ENCODE measurements at places on chromosomes 7 and 10.

DNA sequence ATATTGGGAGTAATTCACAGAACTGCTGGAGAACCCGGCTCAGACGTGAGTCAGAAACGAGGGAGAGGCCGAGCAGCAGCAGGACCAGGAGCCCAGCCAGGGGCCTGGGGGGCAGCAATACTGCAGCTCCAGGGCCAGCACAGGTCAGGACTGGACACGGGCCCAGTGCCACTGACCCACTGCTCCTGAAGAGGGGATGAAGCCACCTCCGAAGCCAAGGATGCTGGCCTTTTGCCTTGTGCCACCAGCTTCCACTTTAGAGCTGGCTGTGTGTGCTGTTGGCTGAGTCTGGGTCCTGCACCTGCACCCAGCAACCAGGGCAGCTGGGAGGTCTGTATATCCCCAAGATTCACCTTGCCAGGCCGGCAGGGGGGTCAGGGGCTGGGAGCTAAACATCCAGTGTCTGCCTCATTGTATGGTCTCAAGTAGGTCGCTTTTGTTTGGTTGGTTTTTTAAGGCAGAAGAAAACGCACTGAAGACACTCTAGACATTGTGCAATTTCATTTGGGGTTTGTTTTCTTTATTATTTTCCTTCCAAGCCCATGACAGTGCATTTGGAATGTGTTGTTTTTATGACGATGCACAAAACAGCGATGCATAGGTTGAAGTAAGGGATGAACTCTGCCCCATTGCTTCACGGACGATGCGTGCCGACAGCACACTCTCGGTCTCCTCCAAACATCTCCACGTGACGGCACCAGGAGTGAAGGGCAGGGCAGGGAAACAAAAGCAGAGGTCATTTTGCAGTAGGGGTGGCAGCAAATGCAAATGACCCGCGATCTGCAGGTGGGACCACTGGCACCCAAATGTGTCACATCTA, 27.7 kb upstream of the INSIG1 start:
- no peak for DNase-seq

DNA sequence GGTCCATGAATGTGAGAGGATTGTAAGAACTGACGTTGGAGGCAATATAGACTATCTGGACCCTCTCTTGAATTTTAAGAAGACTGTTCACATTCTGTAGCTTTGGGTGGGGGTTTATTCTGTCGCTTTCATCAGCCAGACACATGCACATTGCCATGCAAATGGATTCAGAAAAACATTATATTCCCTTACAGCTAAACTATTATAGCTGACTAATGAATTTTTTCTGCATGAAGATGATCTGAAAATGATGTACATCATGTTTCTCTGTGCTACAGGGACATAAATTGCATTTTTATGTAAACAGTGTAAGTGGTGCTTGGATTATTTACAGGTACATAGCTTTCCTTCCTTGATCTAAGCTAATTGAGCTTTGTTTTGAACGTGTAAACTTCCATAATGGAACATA, 1.5 kb downstream of the MET start:
- no peak for DNase-seq

DNA sequence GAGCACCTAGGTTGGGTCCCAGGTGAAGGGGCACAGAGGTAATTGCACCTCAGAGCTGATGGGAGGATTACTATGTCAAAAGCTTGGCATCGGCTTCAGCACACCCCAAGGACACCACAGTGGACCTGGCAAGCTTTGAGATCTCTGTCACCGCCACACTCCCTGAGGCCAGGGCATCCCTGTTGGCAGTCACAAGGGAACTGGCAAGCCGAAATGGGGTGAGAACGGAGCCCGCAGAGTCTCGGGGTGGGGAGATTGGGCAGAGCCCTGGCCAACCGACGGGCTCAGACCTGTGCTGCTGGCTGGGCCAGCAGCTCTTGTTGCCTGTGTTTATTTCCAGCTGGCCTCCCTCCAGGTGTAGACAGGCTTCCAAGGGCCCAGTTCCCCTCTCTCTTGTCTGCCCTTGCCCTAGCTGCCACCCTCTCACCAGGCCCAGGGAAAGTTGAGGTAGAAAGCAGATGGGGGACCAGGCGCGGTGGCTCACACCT, 2.5 kb downstream of the HSPB1 start:
- DNase-seq, result no peak

GRCh38 chr10:125521721-125522680, 161.0 kb downstream of the TEX36 start:
- DNase-seq, result no peak

DNA sequence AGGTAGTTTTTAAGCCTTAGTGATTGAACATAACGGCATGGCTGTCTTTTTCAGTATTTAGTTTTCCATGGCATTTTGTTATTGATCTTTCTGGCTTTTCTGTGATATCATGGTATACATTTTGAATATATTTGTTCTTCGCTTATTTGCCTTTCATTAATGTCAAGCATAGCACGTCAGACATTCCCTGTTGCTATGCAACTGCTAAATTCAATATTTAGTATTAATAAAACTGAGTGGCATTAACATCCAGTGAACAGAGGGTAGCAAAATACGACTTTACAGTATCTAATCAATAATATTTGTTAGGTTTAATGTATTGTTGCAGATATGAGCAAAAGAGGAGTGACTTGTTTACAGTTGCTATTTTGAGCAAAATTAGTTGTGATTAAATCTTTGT, 72.5 kb downstream of the LCOR start:
- no peak for DNase-seq

DNA sequence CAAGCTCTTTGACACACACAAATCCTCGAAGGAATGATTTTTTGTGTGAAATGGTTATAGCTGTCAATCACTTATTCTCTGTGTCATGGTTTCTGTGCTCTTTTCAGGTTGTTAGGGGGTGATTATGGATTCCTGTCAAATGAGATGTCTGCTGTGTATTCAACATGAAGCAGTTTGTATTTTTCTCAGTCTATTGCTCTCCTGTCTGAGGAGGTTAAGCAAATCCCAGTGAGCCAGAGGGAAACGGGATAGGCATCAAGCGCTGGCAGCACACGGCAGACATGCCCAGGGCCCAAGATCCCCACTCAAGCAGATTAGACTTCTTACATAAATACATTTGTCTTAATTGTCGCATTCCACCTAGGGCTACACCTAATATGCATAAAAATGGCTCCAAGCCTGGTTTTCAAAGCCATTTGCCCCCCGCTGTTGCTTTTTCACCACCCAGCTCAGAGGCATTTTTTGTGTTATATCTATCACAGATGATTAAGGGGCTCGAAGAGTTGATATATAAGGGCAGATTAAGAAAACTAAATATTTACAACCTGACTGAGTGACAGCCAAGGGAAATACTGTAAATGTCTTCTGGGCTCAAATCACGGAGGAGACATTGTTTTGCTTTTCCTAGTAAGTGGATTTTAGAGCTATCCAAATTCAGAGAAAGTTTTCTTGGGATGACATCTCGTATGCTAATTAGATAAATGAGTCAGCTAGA, 192.7 kb upstream of the LRGUK start:
- no peak for DNase-seq

DNA sequence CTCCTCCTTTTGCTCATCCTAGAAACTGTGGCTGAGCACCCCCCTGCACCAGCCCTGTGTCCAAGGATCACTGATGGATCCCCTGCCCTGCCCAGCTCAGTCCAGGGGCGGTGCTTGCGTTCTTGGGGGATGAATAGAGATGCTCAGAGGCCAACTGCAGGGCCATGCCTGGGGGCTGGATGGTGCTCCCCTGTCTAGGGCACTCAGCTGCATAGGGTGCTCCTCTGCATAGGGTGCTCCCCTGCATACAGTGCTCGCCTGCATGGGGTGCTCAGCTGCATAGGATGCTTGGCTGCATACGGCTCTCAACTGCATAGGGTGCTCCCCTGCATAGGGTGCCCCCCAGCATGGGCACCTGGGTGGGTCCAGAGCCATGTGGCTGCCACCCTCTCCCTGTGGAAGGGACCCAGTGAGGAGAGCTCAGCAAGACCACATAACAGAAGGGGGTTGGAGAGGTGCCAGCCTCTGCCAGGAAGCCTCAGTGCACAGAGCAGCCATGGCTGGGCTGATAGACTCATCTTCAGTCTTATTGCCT, 95.0 kb downstream of the BMS1 start:
- no peak for DNase-seq

GRCh38 chr7:7696458-7697119, 21.8 kb downstream of the RPA3 start:
- DNase-seq, result no peak

- DNase-seq, result no peak
Measured at GRCh38 chr10:29370097-29371092, 81.5 kb downstream of the LYZL1 start.

DNA sequence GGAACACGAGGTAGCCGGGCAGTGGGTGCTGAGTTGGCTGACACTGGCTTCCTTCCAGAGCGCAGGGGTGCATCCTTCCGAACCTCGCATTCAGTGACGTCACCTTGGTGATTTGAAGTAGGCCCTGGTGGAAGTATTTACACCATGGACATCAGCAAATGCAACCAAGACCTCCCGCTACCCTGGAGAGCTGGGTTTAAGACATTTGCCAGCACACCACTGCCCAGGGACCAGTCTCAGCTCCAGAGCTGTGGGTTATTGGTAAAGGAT, 106.4 kb upstream of the GPR26 start:
- DNase-seq, result no peak

GRCh38 chr7:92584953-92585352, 5.2 kb downstream of the FAM133B start:
- DNase-seq, result no peak

DNA sequence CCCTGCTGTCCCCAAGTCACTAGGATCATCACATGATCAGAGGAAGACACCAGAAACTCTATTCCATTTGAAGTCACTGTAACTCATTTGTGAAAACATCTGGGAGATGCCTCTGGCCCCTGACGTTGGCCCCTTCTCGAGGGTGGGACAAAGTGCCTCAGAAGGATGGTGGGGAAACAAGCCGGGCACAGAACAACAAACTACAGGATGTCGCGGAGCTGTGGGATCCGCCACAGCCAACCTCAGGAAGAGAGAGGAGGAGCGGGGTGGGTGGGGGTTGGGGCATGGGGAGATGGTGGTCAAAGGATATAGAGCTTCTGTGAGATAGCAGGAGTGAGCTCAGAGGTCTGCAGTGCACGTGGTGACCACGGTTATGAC, 265.6 kb upstream of the TCERG1L start:
- no peak for DNase-seq

- DNase-seq, result no peak
Measured at GRCh38 chr7:52436278-52436677, 599.2 kb upstream of the POM121L12 start.

DNA sequence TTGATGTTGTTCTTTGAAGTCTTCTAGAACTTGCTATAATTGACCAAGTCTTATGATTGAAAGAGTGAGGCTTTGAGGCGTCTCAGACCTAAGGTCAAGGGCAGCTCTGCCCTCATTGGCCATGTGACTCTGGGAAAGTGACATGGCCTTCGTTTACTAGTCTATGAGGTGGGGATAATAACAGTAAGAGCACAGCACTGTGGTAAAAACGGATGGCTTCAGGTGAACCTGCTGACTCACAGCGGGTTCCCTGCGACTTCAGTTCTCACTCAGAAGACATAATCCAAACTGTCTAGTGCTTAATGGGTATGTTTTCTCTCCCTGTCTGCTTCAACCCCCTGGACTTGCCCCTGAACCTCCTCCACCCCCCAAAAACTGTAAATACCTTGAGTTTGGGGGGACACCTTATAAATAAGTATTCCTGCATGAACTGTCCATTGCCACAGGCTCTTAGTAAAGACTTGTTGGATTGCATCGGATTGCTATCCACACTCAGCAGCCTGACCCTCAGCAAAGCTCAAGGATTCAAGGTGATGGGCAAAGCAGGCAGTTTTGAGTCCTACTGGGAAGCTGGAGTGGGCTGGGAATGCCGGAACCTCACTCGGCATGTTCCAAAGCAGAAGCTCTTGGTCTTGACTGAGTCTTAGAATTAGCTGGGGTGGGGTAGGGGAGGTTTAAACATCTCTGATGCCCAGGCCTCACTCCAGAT, 304.6 kb downstream of the KLF6 start:
- no peak for DNase-seq

DNA sequence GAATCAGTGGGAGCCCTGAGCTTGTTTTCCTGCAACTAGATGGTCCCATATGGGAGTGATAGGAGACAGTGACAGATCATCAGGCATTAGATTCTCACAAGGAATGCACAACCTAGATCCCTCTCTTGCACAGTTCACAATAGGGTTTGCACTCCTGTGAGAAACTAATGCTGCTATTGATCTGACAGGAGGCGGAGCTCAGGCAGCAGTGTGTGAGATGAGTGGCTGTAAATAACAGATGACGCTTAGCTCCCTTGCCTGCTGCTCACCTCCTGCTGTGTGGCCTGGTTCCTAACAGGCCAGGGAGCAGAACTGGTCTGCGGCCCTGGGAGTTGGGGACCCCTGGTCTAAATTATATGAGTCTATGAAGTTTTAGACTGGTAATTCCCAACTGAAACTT, 3.9 kb downstream of the MIOS start:
- no peak for DNase-seq

GRCh38 chr7:44153948-44154335, 12.8 kb upstream of the MYL7 start:
- no peak for DNase-seq

DNA sequence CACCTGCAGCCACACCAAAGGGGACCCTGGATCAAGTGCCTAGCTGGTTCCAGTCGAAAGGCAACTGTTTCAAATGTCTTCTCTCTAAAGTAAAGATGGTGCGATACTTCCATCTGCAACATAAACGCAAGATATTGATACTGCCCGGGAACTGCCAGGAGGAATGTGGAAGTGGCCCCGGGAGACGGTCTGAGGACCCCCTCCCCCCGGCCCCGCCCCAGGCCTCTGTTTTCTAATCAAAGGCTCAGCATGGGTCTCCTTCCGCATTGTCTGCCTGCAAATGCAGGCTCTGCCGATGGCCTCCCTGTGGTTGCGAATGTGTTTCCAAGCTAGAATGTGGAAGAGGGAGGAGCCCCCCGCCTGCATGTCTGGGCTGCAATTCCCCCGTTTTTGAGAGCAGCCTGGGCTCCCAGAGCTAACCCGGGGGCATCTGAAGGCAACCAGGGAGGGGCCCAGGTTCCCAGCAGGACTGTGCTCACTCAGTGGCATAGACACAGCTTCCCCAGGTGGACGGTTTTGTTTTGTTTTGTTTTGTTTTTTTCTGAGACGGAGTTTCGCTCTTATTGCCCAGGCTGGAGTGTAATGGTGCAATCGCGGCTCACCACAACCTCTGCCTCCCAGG, 223.9 kb upstream of the PPP2R2D start:
- DNase-seq, result no peak

GRCh38 chr7:55019191-55019690, 424 bp downstream of the EGFR start:
- DNase-seq, result no peak

Measured in renal pelvis (tissue), 12 donors.